ENCODE measurements at places on chromosomes 12 and 14.

DNA sequence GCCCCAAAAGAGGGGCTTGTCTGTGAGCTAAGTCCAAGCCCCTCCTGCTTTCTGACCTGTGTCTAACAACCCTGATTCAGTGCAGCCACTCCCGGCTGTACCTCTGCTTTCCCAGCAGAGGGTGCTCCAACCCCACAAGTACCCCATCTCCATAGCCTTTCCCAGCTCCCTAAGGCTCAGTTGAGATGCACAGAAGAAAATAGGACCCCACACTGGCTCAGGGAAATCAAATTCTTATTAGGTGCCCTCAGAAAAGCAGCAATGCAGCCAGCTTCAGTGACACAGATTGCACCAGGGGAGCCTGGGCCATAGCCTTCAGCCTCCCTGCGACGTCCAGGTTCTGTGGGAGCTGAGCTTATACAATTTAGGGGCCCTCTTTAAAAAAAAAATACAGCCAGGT lies 49.9 kb downstream of the LRRC74A start:
- DNase-seq = no peak

DNA sequence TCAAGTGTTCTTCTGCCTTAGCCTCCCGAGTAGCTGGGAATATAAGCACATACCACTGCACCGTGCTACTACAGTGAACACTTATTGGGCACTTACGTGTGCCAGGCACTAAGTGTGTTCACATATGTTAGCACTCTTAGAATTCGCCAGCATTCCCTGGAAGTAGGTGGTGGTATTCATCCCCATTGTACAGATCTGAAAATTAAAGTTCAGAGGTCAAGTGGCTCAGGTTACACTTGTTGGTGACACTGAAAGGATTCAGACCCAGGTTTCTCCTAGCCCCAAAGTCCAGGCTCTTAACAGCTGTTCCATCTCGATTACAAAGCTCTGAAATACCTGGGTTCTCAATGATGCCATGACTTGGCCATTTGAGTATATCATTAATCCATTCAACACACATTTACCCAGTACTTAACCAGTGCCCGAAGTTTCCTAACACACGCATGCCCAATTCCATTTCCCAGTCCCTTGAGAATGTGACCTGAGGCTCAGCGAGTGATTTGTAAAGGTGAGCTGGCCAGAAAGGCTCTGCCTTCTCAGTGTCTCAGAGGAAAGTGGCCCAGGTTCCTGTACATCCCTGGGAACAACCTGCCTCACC lies 4.8 kb downstream of the MVK start:
- no peak for DNase-seq

DNA sequence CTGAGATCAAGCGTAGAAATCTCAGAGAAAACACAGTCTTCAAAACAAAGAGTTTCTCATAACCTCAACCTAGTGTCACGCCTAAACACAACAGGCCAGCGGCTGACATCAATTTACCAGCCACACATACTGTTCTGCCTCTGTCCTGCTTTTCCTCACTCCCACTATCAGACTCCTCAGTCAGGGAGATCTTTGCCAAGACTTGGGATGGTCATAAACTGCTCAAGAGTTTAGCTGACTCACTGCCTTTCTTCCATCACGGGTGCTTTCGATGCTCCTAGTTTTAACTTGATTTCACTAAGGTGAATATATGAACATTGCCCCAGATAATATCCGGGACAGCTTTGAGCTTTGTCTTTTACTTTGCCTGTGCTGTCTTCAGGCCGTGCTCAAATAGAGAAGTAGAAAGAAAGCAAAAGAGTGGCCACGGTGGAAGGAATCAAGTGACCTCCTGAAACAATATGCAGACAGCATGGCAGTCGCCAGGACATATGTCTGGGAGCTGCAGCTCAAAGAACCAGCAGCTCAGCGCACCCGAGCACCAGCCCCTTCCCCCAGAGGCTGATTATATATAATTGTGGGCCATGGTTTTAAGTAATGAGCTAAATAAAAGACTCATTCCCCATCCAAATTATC lies 12.1 kb downstream of the MDM1 start:
- DNase-seq = no peak

- DNase-seq = no peak
These were observed 58.3 kb downstream of the TESPA1 start for GRCh38 chr12:54926246-54926645.

- no peak for DNase-seq
These were observed 91.9 kb downstream of the KIF26A start for GRCh38 chr14:104230119-104230815.

- DNase-seq = no peak
These were observed 164.3 kb upstream of the BCL2L14 start for GRCh38 chr12:11906286-11906935.

GRCh38 chr12:40013847-40014246 lies 92.0 kb downstream of the SLC2A13 start:
- no peak for DNase-seq

DNA sequence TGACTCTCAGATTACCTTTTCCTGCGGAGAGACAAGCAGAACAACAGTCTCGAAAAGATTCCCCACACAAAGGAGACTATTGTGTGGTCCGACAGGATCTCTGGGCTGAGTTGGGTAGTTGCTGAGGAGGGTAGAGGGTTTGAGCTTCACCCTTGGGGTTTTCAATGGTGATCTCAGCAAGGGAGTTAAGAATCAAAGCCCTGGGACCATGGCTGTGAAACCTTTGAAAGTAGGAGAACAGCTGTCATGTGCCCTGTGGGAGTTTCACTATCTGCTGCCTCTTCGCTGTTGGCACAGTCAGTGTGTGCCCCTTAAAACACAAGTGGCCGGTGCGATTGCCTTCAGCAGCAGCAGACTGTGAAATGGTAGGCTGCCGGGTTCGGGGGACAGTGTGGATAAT lies 14.2 kb upstream of the PLEK2 start:
- DNase-seq = no peak

GRCh38 chr12:54032627-54033100 lies at the start of gene HOXC5:
Gene HOXC5, plus strand, starts transcription at chr12:54033050. Its CDS starts 73 bp downstream, at chr12:54033123.
- DNase-seq = peak; percentile 15

- DNase-seq = no peak
These were observed 49.4 kb downstream of the GPATCH2L start for GRCh38 chr14:76201162-76201561.

- DNase-seq = no peak
These were observed 1.8 kb downstream of the ARID2 start for GRCh38 chr12:45731190-45731775.

GRCh38 chr12:77494296-77494695 lies 336.4 kb upstream of the NAV3 start:
- DNase-seq = peak; percentile 67

DNA sequence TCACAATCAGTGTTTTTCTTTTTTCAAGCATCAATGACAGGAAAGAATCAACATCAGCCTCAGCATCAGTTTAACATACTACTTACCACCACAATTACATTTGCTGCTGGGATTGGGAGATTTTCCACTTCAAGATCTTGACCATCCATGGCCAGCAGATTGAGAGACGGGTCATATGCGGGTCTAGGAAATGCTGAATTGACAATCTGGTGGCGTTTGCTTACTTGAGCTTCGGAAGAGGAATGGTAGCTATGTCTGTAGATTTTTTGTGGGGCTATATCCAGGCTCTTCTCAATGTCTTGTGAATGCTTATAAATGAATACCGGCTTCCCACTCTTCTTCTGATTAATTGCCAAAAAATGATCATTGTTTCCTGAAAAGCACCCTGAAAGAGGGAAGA lies 27.9 kb downstream of the PTPRR start:
- no peak for DNase-seq

DNA sequence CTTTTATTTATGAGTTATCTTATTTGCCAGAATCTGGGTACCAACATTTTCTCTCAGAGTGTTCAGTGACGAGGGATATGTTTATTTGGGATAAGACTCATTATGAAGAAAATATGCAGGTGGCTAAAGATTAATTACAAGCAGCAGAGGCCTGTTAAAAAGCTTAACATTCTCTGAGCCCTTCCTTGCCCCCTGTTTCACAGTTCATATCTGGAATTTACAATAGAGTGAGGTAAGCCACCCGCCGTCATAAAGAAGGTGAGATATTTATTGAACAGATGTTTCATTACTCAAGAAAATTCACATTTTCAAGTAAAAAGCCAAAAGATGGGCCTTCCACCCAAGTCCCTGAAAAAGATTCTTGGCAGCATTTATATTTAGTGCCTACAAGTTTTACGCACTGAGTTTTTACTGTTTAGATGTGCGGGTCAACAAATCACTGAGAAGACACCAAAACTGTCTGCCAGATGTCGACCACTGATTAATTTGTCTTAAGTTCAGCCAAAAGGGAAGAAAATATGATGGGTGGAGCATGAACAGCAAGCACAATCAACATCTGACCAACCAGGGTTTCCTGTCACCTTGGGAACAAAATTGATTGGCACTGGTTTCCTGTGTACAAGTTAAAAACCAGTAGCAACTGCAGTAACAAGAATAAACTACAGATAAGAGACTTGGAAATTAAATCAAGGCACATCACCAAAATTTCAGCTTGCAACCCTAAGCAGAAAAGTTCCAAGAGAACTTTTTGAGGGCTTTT lies 85.5 kb upstream of the PTPRB start:
- no peak for DNase-seq

DNA sequence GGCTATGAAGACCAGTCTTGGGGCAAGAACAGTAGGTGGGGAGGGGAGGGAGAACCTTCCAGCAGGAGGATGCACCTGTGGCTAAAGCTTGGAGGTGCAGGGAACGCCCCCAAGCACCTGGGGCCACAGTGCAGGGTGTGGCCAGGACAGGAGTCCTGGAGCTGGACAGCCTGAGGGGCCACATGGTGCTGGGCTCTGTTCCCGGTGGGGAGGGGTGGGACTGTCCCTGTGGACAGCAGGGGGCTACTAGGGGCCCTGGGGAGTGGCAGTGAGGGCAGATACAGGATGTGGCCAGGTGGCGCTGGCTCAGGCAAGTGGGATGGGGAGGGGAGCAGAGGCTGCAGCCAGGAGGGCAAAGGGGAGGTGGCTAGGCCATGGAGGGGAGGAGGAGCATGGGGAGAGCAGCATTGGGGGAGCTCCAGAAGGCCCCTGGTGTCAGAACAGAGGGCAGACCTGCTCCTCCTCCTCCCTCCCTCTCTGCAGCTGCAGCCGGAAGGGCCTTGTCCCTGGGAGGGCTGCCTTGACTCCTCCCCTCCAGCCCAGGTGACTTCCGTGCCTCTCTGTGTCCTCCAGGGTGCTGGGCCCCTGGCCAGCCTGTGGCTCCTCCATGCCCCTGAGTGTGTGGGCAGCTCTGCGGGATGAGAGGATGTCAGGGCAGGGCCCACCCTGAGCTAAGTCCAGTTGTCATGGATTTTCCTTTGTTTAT lies 68.4 kb upstream of the DLK1 start:
- DNase-seq = no peak
